ENCODE measurements at places on chromosomes 5 and 9.
A peak's percentile ranks its signal among the peaks of the same experiment; 100 is the strongest.

- no peak for DNase-seq
Observed at GRCh38 chr5:116442095-116442534, 132.5 kb downstream of the SEMA6A start.

DNA sequence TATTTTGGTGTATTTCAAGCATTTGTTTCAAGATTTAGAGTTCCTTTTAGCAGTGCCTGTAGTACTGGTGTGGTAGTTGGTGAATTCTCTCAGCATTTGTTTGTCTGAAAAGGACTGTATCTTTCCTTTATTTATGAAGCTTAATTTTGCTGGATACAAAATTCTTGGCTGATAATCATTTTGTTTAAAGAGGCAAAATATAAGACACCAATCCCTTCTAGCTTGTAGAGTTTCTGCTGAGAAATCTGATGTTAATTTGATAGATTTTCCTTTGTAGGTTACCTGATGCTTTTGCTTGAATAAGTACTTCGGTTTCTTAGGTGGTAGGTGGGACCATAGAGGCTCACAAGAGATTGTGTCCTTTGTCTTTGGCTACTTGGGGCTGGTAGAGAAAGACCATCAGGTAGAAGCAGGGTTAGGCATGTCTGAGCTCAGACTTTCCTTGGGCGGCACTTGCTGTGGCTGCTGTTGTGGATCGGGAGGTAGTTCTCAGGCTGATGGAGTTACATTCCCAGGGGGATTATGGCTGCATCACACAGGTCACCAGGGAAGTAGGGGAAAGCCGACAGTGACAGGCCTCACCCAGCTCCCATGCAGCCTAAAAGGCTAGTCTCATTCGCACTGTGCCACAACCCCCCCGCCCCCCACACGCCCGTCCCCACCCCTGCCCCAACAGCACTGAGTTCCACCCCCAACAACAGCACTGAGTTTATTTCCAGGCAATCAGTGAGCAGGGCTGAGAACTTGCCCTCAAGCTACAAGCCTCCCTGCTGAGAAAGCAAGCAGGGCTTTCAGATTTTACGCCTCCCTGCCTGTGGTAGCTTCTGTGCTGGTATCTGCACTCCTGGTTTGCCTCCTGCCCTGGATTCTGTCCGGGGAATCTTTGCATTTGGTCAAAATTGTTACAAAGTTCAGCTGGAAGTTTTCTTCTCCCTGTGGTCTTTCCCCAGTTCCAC lies 127.1 kb upstream of the GLRA1 start:
- no peak for DNase-seq

DNA sequence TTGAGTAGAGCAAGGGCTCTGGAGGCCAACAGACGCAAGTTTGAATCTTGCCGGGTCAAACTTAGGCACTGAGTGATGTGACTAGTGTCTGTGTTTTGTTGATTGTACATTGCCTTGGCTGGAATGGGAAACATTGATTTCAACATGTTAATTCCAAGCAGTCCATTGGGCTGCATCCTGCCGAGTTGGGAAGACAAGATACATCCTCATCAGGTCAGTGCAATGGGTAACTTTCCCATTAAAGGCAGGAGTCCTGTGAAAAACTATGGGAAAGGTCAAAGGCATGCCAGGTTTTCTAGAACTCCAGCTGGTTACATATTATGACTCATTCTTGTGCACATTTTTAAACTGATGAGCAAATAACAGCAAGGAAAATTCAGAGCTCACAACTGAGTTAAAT lies 126.5 kb upstream of the ABCA1 start:
- DNase-seq = no peak

GRCh38 chr5:134603059-134603458 lies 29.6 kb downstream of the SAR1B start:
- DNase-seq = no peak

- peak; percentile 34 for DNase-seq
Observed at GRCh38 chr9:131310833-131311554, 21.5 kb downstream of the PLPP7 start.

Measured in NB4 (cell line).